ENCODE measurements at places on chromosomes 1 and 21.

DNA sequence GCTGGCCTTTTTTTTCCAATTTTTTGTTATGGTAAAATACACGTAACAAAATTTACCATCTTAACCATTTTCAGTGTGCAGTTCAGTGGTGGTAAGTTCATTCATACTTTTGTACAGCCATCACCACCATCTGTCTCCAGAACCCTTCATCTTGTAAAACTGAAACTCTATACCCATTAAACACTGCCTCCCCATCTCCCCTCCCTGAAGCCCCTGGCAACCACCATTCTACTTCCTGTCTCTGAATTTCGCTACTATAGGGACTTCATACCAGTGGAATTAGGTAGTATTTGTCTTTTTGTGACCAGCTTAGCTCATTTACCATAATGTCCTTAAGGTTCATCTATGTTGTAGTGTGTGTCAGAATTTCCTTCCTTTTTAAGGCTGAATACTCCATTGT is 8.7 kb downstream of the PKNOX1 start:
- no peak for DNase-seq

- DNase-seq = no peak
These were observed 12.7 kb upstream of the WDR26 start for GRCh38 chr1:224447251-224447650.

DNA sequence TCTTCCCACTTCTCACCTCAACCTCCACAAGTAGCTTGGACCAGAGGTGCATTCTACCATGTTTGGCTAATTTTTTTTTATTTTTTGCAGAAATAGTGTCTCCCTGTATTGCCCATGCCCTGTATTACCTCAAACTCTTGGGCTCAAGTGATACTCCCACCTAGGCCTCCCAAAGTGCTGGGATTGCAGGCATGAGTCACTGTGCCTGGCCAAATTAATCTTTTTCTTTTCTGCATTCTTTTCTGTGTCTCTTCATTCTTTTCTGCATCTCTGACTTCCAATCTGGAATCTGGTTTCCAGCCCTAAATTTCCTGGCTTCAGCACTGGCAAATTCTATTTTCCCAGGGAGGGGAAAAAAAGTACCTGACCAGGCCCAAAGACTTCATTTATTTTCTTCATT is 31.2 kb upstream of the TACSTD2 start:
- no peak for DNase-seq

- DNase-seq = no peak
These were observed 59.2 kb downstream of the ETS2 start for GRCh38 chr21:38864964-38865363.

GRCh38 chr1:14482784-14483450 is 115.6 kb upstream of the KAZN start:
- no peak for DNase-seq

Measured in stimulated activated CD4-positive, alpha-beta T cell treated with anti-CD3 and anti-CD28 coated beads, Interleukin-1b, Interleukin-23, amount 100 ng/mL, for 48 hours (primary cell).